ENCODE measurements at places on chromosomes 3 and 15. TPM values are rescaled to one million over a fixed set of nuclear protein-coding genes. Genes with fewer than 3 reads are reported as not detected.

The HYKK gene
- 5.6 TPM for total RNA-seq

The RAP2B gene
- total RNA-seq: 15.4 TPM

The TIMP4 gene
- total RNA-seq: 0.16 TPM

The CFAP44 gene
- total RNA-seq: 11.5 TPM

The CCDC54 gene
- total RNA-seq: not detected

The VGLL3 gene
- 11.9 TPM for total RNA-seq

The AP3B2 gene
- total RNA-seq: 2.5 TPM

The ARHGAP31 gene
- 9.2 TPM for total RNA-seq

The B3GALNT1 gene
- 36.0 TPM for total RNA-seq

The IMPG2 gene
- 0.59 TPM for total RNA-seq

The VIPR1 gene
- 2.1 TPM for total RNA-seq

The GREM1 gene
- 2.1 TPM for total RNA-seq

The SLC35G2 gene
- 0.88 TPM for total RNA-seq

The SLC28A2 gene
- not detected for total RNA-seq

The TMEM87A gene
- total RNA-seq: 56.1 TPM

The SYNM gene
- 1.2 TPM for total RNA-seq

The MEF2A gene
- total RNA-seq: 39.1 TPM

The KNG1 gene
- not detected for total RNA-seq

The IGSF10 gene
- total RNA-seq: 5.6 TPM

The MNS1 gene
- total RNA-seq: 2.5 TPM

The HESX1 gene
- 2.4 TPM for total RNA-seq

The CYP1A2 gene
- 0.09 TPM for total RNA-seq

The ASB14 gene
- total RNA-seq: not detected

The C3orf85 gene
- total RNA-seq: not detected

The CPNE4 gene
- not detected for total RNA-seq

The TRIM42 gene
- total RNA-seq: not detected

The RAB27A gene
- total RNA-seq: 13.1 TPM

The INKA1 gene
- total RNA-seq: 9.4 TPM

Data from mesothelial cell of epicardium (in vitro differentiated cells).